ENCODE measurements at places on chromosomes 5 and 9. TPM values are rescaled to one million over a fixed set of nuclear protein-coding genes. Genes with fewer than 3 reads are reported as not detected.

SOHLH1 gene
- total RNA-seq: not detected

C9orf153 gene
- total RNA-seq: 0.48 TPM

PRRT1B gene
- not detected for total RNA-seq

IFNE gene
- 5.3 TPM for total RNA-seq

ENC1 gene
- total RNA-seq: 129 TPM

TOR4A gene
- total RNA-seq: 36.1 TPM

SVEP1 gene
- 1.2 TPM for total RNA-seq

IRX1 gene
- total RNA-seq: 13.0 TPM

FCN1 gene
- not detected for total RNA-seq

QSOX2 gene
- 16.2 TPM for total RNA-seq

AP3S1 gene
- 103 TPM for total RNA-seq

WDR38 gene
- total RNA-seq: not detected

HTR4 gene
- not detected for total RNA-seq

VLDLR gene
- total RNA-seq: 32.8 TPM

SNCB gene
- not detected for total RNA-seq

CD72 gene
- 0.72 TPM for total RNA-seq

PRLR gene
- under 0.01 TPM for total RNA-seq

IFNA8 gene
- not detected for total RNA-seq

ADCY2 gene
- total RNA-seq: 1.1 TPM

NUTM2F gene
- not detected for total RNA-seq

ENG gene
- total RNA-seq: 0.85 TPM
